Stimulated activated CD8-positive, alpha-beta memory T cell treated with anti-CD3 and anti-CD28 coated beads, Interleukin-7, amount 100 ng/mL, for 24 hours (primary cell): ENCODE measurements at places on chromosomes 16 and 17.

DNA sequence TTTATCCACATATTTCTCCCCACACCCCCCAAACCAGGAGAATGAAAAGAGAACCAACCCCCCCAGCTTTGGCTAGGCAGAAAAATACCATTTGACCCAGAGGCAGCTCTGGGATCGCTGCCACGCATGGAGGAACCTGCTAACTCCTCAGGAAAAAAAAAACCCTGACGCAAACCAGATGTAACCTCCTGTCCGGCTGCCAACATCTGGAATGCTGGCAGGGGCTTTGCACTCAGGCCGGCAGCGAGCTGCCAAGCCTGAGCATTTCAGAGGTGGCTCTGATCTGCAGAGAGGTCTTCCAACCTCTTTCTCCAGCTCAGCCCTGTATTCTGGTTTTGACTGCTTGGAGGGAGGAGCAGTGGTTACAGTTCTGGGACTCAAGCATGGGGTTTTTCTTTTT is 8.2 kb downstream of the IGFBP4 start:
- no peak for DNase-seq

DNA sequence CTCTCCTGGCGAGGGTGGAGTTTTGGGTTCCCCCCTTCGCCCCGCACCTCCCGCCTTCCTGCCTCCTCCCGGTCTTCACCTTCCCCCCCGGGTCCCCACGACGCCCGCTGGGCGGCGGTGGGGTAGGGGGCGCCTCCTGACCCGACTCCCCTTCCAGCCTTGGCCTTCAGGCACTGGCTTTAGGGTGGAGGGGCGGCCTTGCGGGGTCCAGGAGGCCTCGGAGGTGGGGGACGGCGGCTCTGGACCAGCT is 2.4 kb downstream of the SLC16A3 start:
- DNase-seq: no peak

GRCh38 chr17:49393491-49394255 is 21.0 kb downstream of the PHB1 start:
- no peak for DNase-seq

DNA sequence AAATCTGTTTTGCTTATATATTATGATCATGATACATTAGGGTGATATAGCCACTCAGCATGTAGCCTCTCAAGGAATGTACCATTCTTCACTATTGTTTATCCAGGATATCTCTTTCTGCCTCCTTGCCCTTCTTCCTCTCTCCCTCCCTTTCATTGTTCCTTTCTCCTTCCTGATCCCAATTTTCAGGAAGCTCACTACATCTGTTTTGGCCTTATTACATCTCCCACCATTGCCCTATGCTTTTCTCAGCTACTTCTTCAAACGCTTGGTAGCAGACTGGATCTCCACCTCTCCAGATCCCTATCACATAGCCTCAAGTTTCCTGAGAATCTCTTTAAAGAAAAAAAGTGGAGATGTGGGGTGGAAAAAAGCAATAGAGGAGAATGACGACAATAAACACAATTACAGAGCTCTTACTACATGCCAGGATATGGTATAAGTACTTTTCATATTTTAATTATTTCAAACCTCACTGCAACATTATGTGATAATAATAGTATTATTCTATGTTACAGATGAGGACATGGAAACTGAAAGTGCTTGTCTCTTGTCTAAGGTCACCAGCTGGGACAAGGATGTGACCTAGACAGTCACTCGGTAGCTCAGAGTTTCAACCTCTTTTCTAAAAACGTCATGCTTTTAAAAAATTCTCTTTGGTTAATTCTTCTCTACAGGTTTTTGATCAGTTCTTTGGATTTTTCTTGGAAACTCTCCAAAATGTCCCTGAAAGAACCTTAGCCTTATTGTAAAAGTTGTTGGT is 959.1 kb downstream of the CDH11 start:
- DNase-seq: no peak

DNA sequence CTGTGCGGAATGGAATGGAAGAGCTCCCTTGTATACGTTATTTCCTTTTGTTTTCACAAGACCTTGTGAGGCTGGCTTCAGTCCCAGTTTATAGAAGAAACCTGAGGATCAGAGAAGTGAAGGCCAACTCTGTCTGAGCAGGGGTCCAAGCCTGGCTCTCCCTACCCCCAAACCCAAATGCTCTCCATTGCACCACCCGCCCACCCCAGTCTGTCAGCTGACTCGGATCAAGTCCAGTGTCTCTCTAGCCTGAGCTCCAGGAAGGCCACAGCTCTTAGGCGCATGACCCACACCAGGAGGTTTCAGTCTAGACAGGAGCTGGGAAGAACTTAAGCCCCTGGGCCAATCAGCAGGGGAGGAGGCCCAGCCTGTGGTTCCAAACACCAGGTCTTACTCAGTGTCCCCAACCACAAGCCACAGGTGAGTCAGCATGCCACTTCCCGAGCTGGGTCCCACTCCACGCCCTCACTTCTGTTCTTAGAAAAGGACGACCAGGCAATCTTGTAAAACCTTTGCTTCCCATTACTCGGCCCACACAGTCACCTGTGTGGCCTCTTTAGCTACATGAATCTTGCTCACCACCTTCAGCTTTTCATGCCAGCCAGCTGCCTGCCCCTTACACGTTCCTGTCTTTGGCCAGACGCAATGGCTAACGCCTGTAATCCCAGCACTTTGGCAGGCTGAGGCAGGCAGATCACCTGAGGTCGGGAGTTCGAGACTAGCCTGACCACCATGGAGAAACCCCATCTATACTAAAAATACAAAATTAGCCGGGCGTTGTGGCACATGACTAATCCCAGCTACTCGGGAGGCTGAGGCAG is 27.8 kb downstream of the TK2 start:
- peak; percentile 88 for DNase-seq

- DNase-seq: no peak
These were observed 16.3 kb downstream of the FOXJ1 start for GRCh38 chr17:76124582-76125390.

DNA sequence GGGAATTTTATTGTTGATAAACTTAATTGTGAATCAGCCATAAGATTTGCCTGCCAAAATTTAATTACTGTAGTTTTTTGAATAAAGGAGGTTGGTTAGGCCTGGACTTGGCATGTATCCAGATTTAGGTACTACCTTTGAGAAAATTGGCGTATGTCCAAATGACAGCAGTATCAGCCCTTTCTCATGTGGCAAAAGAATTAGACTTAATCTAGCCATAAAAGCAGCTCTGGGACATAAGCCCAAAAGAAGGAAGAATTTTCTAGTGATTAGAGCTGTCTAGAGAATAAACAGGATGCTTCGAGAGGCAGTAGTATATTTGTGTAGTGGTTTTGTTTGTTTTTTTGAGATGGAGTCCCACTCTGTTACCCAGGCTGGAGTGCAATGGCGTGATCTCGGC is 27.7 kb downstream of the PPM1E start:
- no peak for DNase-seq

GRCh38 chr17:16104189-16104588 is 104.6 kb downstream of the TTC19 start:
- DNase-seq: no peak

- DNase-seq: no peak
These were observed 72.0 kb downstream of the FTO start for GRCh38 chr16:53775821-53776431.

DNA sequence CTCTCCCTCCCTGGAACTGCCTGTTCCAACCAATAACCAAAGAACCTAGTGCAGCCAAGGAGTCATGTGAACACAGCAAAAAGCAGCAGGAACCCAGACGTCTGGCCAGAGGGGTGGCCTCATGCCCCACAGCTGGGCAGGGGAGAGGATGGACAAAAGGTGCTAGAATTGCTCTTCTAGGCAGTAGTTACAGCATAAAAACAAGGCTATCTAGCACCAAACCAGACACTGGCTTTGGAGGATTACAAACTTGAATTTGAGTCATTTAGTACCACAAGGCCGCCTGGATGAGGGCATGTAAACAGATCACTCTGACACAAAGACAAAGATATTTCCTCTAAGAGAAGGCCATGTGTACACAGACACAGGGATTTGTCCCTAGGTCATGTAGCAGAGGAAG is 423.3 kb upstream of the MAF start:
- no peak for DNase-seq

DNA sequence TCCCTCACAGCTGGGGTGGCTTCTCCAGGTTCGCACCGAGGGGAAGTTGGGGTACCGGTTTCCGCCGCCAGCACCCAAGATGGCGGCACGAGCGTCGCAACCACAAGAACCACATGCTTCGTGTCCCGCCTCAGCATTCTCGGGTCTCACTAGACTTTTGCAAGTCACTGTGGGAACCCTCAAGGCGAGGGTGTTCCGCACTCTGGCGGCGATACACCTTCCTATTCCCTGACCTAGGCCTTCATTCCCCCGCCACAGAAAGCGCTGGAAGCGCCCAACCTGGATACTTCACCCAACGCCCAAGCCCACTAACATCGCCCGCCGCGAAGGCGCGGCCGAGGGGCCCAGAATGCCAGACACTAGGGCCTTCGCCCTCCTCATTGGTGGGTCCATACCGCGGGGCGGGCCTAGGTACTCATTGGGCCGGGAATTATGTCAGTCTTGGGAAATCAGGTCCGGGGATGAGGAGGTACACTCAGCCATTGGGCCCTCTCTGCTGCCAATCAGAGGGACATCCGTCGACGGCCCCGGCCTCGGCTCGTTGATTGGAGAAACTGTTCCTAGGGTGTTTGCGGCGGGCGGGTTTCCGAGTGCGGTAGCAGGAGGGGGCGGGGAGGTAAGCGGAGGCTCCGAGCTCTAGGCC is at the start of gene NFE2L1:
TSS of gene NFE2L1 (plus strand) at position 619 of the 643 bp plus-strand sequence. CDS start 2,760 bp downstream, outside the sequence.
- DNase-seq: peak; percentile 96

DNA sequence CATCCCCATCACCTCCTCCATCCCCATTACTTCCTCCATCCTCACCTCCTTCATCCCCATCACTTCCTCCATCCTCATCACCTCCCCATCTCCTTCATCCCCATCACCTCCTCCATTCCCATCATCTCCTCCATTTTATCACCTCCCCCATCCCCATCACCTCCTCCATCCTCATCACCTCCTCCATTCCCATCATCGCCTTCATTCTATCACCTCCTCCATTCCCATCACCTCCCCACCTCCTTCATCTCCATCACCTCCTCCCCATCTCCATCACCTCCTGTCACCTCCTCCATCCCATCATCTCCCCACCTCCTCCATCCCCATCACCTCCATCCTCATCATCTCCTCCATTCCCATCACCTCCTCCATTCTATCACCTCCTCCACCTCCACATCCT is 116.4 kb downstream of the SEC14L1 start:
- DNase-seq: no peak

DNA sequence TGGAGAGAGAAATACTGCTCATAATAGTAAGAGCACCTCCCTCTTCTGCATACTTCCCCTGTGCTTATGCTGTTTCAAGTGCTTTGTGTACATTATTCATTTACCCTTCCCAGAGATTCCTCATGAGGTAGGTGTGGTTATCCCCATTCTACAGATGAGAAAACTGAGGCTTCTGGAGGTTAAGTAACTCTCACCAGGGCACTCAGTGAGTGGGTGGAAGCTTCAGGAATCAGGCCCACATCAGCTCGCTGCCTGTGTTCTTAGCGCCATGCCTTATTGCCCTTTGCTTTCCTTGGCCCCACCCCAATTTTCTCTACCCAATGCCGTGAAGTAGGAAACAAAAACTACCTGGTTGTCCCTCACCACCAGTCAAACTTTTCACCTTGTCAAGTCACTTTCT is 18.1 kb upstream of the ITGB3 start:
- DNase-seq: no peak

DNA sequence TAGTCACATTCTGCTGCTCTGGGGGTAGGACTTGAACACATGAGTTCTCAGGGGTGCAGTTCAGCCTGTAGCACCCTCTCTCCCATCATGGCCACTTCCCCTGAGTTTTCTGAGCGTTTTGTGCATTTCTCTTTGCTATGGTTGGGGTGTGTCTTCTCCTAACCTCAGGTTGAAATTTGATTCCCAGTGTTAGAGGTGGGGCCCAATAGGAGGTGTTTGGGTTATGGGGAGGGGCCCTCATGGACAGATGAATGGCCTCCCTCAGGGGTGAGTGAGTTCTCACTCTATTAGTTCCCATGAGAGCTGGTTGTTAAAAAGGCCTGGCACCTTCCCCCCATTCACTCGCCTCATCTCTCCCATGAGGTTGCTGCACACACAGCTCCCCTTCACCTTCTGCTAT is 101.1 kb downstream of the FOXL1 start:
- no peak for DNase-seq

DNA sequence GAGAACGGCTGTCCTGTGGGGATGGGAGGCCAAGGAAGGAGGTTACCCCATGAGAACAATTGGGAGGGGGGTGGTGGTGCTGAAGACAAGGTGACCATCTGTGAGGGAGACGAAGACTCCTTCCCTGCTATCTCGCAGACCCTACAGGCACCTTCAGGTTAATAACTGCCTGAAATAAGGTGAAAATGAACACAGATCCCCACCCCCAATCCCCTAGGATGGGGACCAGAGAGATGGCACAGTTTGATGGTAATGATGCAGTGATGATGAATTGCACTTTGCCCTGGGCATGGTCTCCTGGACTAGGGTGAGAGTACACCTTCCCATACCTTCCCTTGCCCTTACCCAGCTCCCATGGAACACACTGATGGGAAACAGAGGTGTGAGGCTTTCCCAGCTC is 1.4 kb upstream of the NAE1 start:
- DNase-seq: no peak

DNA sequence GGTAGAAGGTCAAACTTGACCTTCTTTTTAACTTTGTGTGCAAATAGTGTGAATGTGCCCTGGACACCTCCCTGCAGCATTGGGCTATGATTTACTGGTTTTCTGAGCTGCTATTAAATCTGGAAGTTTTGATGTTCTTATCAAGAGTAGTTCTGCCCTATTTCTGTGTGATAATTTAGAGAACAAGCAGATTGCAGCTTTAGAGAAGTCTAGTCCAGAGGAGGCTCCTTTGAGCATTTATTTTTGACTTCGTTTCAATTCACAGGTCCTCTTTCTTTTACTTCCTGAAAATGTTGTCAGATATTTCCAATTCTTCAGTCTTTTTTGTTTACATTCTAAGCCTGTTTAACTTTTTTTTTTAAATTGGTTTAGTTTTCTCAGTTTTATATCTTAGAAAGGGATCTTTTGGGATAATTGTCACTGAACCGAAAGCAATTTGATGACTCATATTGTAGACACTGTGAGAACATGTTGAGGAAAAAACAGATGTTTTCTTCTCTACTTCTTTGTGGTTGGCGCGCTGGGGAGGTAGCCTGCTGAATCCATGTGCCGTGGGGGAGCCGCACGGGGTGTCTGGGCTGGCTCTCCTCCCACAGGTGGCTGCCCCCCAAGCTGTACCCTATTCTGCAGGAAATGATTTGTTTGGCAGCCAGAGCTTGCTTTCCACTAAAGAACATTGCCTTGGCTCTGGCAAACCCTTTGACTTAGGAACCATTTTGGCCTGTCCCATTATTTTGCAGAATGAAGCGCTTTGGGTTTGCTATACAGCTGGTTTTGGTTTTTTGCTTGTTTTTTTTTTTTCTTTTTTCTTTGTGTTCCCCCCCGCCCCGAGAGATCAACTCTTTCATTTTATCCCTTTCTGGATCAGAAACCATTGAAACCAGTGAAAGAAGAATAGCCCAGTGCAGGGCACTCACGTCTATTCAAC is 53.4 kb downstream of the MFSD11 start:
- peak; percentile 12 for DNase-seq
